ENCODE measurements at places on chromosomes 1 and 21.

GRCh38 chr1:217333939-217334338 is 297.0 kb downstream of the GPATCH2 start:
- DNase-seq, result peak; percentile 5

GRCh38 chr1:212630158-212630900 is 21.8 kb downstream of the ATF3 start:
- DNase-seq, result peak; percentile 66

GRCh38 chr1:68233202-68233601 is 879 bp upstream of the WLS start:
- DNase-seq, result no peak

GRCh38 chr1:242242983-242243382 is 244.1 kb upstream of the MAP1LC3C start:
- DNase-seq, result no peak

DNA sequence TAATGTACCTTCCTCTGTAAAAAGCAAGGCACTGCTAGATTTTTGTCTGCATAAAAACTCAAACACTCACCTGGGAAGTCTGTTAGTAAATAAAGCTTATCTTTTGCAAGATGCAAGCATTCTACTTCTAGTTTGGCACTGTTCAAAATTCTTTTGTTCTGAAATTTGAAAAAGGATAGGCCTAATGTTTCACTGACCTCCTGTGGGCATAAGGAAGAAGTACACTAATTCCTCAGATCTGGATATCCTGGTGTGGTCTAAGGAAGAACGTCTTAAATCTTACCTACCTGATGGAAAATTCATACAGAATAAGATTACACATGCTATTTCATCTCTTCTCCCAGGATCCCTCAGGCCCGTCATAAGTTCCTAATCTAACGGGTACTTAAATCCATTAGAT is 93.5 kb upstream of the CAMK1G start:
- no peak for DNase-seq

- peak; percentile 13 for DNase-seq
These were observed 873 bp downstream of the IFT25 start for GRCh38 chr1:53944469-53945182.

GRCh38 chr1:110639724-110640386 is 33.7 kb upstream of the KCNA2 start:
- DNase-seq, result no peak

DNA sequence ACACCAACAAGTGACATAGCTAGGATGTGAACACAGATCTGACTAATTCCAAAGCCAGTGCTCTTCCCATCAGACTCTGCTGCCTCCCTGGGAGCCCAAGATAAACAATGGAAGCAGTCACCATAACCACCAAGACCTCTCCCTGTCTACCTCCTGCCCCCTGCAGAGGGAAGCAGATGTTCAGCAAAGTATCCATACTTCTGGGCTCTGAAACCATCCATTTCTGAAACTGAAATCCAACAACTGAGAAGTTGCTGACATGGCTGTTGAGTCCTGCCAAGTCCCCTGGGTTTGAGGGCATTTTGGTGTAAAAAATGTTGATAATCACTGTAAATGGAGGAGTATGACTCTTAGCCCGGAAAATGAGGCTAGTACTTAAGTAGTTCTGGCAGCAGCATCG is 102.1 kb downstream of the TYW3 start:
- DNase-seq, result no peak

DNA sequence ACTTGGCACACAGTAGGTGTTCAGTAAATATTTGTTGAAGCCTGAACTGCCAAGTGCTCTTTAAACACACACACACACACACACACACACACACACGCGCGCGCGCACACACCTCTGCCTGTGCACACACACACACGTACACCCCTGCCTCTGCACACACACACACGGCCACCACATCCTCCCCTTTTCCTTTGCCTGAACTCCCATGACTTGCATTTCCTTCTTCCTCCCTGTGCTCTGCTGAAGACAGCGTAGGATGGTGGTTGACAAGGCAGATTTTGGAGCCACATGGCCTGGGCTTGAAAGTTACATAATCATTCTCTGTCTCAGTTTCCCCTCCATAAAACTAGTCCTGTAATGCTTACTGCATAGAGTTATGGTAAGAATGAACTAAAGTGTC is 712.3 kb downstream of the PTPRU start:
- DNase-seq, result no peak

DNA sequence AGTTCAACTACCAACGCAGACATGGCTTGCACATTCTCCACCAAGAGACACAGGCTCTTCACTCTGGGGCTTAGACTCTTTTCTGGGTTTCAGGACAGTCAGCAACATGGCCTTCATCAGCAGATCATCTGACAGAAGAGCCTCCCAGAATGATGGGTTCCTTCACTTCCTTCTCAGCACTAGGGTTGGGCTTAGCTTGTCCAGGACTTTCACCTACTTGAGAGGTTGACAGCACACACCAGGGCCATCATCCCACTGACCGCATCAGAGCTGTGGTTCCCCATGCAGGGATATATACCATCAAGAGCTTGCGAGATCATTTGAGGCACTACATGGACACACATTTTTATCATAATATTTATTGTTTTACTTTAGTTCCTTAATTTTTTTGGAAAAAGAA is 10.4 kb upstream of the NCF2 start:
- DNase-seq, result no peak

- no peak for DNase-seq
These were observed 27.0 kb upstream of the IGSF3 start for GRCh38 chr1:116694524-116694923.

DNA sequence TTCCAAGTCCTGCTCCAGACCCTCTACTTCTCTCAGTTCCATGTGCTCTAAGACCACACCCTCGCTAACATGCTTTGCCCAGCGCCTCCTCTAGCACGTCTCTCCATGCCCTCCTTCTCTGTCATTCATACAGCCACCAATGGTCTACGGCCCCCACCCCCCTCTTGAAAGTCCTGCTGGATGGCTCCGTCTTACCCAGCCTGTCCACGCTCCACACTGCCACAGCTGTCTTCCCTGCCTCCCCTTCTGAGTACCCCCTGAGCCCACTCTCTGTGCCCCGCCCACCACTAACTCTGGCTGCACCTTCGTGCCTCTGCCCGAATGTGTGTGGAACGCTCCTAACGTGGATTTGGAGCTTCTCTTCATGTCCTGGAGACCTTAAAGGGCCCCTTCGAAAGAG is 244.6 kb downstream of the TRABD2B start:
- DNase-seq, result no peak

DNA sequence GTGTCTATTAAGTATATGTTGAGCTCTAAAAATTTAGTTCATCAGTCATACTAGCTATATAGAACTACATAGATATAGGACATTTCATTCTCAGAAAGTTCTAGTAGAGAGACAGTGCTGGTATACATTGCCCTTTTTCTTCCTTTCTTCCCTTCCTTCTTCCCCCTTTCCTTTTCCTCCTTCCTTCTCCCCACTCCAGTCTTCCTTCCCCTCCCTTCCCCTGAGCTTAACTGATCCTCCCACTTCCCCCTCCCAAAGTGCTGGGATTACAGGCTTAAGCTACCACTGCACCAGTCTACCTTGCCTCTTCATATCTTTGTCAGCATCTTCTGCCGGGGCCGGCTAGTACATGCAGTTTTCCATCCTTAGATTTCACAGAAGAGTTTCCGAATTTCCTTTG is 12.1 kb downstream of the THRAP3 start:
- no peak for DNase-seq

GRCh38 chr1:116335850-116336624 is 37.0 kb upstream of the ATP1A1 start:
- DNase-seq, result no peak

DNA sequence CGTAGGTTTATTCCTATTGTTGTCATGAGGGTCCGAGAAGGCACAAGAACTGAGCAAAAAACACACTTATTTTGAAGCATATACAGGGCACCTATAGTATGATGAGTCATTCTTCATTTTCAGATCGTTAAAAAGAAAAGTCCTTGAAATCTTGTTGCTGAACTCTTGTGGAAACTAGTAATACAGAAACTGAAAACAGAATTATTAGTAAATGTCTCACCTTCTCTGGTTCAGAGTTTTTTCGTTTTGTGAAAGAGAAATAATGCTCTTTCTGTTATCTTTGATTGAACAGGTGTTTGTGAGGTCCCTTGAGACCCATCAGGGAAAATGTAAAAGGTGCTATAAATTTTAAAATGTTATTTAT is 102.0 kb upstream of the COA6 start:
- no peak for DNase-seq

DNA sequence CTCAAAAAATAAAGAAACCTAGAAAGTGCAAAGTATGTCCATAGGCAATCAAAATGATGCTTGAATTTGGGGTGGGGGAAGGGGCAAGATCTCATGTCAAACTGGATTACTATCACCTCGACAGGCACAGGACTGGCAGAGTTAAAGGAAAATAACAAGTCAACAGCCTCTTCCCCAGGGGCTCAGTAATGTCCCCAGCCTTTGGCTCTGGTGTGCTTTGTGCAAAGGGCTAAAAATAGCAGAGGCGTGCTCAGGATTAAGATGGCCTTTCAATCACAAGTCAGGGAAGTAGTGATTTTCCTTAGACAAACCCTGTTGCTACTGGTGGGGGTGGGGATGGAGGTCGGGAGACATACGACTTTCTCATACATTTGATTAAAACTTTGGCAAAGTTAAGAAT is 63.5 kb upstream of the OLIG2 start:
- DNase-seq, result no peak

DNA sequence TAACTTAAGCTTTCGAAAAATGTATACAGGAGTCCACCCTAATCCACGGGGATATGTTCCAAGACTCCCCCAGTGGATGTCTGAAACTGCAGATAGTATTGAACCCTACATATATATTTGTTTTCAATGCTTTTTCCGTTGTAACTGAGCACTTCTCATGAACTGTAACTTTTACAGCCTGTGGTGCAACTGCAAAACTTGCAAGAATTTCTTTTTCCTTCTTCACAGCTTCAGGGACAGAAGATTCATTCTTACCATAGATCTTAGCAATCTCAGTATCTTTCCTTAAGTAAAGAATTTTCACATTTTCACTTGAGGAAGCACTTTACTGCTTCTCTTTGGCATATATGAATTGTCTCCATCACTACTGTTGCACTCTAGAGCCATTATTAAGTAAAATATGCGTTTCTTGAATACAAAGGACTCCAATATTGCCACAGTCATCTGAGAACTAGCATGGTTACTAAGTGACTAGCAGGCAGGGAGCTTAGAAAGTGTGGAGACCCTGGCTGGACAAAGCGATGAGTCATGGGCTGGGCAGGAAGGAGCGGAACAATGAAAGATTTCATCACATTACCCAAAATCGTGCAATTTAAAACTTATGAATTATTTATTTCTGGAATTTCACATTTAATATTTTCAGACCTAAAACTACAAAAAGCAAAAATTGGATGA is 14.1 kb downstream of the DPYD start:
- DNase-seq, result no peak

- no peak for DNase-seq
These were observed 24.8 kb upstream of the SLC45A1 start for GRCh38 chr1:8293118-8293517.

- no peak for DNase-seq
These were observed 420.0 kb downstream of the ADGRL2 start for GRCh38 chr1:82220754-82221153.

- DNase-seq, result peak; percentile 3
These were observed 32.7 kb downstream of the HSD17B7 start for GRCh38 chr1:162823231-162823630.

GRCh38 chr1:214002060-214002459 is 14.3 kb downstream of the PROX1 start:
- no peak for DNase-seq

GRCh38 chr1:147494998-147495580 is 46.2 kb upstream of the BCL9 start:
- DNase-seq, result peak; percentile 57
